ENCODE measurements at places on chromosomes 5 and 9.

DNA sequence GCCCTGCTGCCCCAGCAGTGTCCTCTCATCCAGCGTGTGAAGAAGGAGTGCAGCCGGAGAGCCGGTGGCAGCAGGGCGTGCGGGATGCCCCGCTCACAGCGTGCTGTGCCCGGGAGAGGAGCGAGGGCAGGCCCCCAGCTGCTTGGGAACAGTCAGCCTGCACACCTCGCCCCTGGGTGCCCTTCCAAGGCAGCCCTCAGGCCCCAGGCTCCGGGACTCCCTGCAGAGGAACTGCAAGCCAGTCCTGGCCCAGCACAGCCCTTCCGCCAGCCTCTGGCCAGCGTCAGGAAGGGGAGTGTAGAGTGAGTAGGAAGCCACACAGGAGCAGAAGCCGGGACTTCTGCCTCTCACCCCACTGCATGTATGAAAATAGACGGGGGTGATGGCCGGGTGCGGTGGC lies 43.5 kb downstream of the ADAMTS2 start:
- no peak for DNase-seq

GRCh38 chr5:85132269-85132668 lies 747.6 kb upstream of the EDIL3 start:
- DNase-seq, result no peak

GRCh38 chr9:4196376-4196775 lies 103.5 kb downstream of the GLIS3 start:
- no peak for DNase-seq

DNA sequence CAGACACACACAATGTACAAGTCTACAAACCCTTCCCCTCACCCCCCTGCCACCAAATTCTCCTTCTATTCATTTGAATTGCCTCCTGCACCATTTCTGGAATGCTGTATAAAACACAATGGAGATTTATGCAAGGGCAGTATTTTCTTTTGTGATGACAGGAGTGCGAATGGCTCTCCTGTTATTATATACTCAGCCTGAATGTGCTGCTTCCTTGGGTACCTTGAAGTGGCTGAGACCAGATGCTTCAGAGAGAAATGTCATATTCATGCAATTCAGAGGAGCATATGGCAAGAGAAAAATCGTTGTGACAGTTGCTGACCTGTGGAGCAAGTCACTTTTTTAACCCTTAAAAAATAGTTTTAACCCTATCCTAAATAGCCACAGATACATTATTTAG lies 468.0 kb upstream of the WWC1 start:
- DNase-seq, result no peak

DNA sequence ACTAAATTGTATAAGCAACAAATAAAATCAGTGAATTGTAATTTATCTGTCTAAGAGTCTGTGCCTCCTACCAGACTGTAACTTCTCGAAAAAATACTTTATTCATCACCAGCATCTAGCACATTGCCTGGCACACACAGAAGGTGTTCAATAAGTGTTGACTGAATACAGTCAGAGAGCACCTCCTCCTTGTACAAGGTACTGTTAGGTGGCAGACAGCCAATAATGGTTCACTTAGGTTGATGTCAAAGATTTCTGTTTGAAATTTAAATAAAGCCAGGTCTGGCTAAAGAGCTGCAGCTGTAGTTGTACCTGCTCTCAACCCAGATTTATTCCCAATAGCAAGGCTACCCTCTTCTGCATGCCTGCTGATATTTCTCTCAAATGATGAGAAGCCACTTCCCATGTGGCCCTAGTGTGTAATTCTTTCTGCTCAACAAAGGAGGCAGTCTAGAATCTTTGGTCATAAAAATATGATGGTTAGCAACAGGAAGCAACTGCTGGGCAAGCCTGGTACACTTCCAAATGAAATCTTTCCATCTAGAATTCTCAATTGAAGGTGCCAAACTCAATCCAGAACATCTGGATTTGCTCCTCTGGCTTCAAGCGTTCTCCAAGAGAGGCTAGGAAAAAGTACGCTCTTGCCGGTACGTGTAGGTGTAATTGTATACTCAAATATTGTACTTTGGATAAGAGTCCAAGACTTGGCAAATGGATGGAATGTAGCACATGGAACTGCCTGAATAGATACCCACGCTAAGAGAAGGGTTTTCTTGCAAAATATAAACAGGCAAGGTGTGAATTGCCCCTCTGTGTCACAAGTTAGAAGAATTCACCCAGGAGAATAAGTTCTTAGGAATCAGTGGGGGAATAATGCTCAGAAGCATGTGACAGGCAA lies 95.6 kb downstream of the NR6A1 start:
- DNase-seq, result no peak

DNA sequence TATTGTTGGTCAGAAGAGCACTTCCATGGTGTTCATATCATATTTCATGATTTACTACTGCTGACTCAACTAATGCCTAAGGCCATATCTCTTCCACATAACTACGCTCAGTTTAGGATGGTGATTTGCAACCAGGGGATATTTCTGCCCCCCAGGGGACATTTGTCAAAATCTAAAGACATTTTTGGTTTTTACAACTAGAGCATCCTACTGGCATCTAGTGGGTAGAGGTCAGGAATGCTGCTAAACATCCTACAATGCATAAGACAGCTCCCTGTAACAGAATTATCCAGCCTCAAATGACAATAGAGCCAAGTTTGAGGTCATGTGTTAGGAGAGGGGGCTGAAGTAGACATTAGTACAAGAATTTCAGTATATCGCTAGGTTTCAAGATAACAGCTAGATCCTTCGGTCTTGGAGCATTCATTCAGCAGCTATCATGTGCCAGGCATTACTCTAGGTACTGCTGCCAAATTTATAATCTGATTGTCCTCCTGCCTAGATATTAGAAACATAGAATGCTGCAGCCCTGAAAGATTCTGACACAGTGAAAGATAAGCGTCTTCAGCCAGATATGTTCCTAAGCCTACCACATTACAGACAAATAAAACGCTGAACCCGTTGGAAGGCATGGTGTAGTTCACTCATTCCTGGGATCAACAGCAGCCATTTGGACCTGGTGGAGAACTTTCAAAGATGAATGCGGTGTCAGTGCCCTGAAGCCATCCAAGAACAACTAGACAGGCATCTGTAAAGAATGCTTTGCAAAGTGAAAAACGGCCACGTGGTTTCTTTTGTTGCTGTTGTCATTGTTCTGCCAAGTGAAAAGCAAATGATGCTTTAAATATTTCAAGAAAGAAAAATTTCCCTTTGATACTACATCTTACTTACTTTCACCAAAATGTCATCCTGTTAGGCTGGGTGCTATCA lies 55.5 kb upstream of the FST start:
- no peak for DNase-seq

DNA sequence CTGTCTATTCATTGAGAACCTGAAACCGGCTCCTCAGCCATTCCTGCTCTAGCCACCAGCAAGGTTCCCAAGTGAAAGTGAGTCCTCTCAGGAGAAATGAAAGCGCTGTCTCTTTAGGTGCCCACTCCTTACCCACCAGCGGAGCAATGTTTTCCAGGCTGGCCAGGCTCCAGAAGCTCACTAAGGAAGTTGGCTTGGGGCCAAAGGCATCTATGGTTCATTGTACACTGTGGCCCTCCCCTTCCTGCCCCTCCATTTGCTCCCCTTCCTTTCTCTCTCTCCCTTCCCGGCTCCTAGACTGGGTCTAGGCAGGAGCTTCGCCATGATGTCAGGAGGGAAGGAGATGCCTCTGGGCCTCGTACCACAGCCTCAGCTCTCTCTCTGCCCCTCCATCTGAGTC lies 1.1 kb upstream of the GABRP start:
- DNase-seq, result no peak

DNA sequence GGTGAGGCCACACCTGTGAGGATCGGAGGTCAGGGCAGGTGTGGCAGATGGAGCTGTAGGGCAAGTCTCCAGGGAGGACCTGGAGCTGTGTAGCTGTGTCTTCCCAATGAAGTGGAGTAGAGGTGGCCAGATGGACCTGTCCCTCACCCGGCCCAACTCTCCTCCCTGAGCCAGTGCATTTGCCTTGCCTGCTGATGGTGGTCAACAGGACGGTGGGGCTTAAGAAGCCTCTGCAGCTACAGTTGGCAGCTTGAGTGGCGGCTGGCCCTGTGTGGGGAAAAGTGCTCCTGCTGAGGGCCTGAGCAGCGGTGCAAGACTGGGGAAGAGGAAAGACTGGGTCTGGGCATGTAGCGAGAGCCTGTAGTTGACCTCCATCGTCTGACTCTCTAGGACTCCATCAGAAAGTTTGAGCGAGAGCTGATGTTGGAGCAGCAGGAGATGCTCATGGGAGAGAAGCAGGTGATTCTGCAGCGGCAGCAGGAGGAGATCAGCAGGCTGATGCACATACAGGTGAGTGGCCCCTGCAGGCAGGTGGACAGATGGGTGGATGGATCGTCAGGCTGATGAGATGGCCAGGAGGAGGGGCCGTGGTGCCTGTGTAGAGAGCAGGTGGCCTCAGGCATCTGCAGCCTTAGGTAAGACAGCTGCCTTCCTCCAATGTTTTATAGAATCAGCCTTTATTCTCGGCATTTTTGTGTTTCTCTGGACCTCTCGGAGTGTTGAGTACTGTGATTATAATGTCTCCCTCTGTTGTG lies 24.9 kb downstream of the PITX1 start:
- no peak for DNase-seq

GRCh38 chr9:69583645-69584234 lies 88.4 kb downstream of the APBA1 start:
- DNase-seq, result no peak

DNA sequence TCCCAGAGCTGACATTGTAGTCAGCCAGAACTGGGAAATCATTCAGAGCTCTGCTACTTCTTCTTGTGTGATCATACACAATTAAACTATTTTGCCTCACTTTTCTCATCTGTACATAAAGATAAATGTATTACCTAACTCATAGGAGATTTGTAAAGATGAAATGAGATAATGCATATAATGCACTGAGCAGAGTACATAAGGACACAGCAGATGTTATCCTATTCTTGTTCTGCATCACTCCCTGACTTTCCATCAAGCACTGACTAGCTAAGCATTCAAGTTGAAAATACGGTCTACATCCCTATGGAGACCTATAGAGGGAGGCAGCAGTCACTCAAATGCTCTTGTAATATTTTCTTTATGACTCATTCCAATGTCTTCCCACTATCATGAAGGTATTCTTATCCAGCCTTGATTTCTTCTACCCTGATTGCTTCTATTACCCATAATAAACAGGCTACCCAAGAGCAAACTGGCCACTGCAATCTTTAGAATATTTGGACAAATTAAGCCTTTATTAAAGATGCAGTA lies 16.3 kb upstream of the PRR16 start:
- no peak for DNase-seq

DNA sequence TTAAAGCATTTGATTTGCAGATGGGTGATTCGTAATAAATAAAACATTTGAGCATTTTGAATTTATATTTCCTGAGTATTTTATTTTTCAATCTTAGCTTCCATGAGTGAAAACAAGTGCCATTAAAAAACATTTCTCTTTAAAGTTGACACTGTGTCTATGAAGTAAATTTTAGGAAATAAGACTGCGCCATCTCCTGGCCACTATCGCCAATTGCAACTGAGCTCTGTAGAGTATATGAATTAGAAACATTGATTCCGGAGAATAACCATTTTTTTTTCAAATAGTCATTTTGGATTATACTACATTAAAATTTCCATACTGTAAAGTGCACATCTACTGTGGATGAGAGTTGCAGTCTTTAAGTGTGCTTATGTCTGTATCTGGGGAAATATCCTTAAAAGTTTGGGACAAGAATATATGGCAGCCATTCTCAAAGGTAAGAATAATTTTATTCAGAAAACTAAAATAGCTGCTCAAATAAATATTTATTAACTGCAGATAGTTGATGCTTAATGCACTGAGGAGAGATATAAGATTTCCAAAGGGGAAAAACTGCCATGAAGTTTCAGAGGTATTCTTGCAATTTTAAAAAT lies 5.9 kb downstream of the DMRTA1 start:
- DNase-seq, result peak; percentile 35

Data from stimulated activated CD4-positive, alpha-beta T cell treated with anti-CD3 and anti-CD28 coated beads, Interleukin-1b, Interleukin-23, amount 100 ng/mL, for 24 hours (primary cell).